Sciatic nerve (tissue), 2 donors: ENCODE measurements at places on chromosomes 6 and 20.

- DNase-seq: no peak
Observed at GRCh38 chr20:33415948-33416347, 14.6 kb upstream of the CDK5RAP1 start.

DNA sequence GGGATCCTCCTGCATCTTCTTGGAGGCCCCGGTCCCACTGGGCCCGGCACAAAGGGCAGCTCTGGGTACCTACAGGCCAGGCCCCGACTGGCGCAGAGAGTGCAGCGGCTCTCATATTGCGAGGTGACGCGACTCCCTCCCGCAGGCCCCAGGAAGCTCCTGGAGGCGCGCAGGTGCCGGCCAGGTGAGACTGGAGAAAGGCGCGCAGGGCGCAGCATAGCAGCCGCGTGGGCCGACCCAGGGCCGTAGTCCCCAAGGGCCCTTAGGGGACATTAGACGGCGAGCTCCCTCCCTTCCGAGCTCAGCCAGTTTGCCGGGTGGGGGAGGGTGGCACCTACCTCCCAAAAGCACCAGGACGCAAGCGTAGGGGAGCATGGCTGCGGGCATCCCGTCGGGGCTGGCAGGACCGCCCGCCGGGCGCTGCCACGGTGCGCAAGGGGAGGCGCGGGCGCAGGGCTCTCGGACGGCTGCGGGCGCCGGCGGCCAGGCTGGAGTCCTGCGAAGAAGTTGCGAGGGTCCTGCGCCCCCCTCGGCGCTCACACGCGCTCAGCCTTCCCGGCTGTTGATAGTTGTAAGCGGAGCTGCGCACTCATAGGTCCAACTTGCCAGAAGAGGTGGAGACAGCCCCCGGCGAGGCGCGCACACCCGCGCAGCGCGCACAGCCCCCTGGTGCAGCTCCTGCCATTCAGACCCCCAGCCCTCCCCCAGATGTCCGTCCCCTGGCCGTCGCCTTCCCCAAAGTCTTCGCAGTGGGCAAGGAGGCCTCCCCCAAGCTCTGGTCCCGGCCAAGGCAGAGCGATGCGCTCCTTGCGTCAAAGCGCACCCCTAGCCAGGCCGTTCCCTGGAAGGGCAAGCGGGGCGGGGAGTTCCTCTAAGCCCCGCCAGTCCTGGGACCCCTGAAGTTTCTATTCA lies 622 bp downstream of the APCDD1L start:
- DNase-seq: no peak

DNA sequence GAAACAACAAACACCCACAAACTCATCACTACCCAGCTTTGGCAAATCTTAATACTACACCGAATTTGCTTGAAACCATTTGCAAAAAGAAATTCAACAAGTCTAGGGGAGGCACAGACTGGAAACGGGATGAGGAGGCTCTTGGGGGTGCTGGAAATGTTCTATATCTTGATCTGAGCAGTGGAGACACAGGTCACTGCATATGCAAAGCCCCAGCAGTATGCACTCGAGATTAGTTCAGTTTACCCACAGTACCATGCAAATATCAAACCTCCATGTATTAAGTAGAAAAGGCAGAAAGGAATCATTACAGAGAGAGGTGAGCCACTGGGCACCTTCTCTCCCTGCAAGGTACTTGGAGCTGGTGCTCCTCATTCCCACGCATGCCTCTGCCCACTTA lies 75.9 kb downstream of the PREX1 start:
- no peak for DNase-seq

DNA sequence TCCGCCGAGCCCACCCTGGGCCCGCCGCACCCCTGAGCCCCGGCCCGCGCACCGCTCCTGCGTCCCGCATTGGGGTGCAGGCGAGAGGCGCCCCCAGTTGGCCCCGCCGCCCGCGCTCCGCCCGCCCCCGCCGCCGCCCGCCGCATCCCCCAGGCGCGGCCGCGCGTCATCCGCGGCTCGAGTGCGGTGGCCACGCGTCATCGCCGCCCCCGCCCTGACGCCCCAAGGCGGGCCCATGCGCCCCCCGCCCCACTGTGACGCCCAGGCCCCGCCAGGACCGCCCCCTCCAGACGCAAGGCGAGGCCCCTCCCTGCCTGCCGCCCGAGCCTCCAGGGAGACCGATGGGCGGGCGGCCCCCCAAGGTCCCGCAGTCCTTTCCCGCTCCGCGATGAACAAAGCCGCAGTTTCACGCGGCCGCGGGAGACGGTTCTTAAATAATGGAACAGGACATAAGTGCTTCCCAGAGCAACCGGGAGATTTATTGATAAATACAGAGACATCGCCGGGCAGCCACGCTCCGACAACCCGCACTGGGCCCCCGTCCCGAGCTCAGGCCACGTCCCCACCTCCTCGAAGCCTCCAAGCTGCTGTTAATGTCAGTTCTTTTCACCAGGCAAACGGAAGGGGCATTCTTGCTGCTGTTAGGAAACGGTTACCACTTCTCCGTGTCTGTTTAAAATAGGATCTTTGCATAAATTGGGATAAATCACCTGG lies at the start of gene ANKRD60:
TSS of gene ANKRD60 (minus strand) at position 170 of the 714 bp plus-strand sequence. CDS start at position 170, 0 bp downstream.
- no peak for DNase-seq

DNA sequence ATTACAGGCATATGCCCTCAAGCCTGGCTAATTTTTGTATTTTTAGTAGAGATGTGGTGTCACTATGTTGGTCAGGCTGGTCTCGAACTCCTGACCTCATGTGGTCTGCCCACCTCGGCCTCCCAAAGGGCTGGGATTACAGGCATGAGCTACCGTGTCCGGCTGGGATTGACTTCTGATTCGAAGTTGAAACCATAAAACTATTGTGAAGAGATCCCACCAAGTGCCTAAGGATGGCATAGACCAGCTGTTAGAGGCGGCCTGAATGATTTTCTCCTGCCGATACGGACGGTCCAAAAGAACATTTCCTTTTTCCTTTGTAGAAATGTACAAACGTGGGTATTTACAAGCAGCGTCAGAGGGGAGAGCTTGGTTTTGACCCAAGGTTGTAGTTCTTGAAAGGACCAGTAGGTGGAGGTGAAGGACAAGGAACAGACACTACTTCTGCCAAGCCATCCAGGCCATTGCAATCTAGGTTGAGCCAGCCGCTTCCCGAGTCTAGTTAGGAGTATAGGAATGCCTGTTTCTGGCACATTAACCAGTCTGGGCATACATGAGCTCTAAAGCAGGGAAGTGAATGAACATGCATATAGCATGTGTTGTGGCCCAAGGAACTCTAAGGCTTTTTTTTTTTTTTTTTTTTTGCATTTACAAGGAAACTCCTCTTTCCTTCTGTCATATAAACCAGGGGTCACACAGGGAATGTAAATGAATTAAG lies 29.0 kb downstream of the MOCS3 start:
- peak; percentile 68 for DNase-seq

- no peak for DNase-seq
Observed at GRCh38 chr20:58125726-58126125, 102.7 kb downstream of the ANKRD60 start.

DNA sequence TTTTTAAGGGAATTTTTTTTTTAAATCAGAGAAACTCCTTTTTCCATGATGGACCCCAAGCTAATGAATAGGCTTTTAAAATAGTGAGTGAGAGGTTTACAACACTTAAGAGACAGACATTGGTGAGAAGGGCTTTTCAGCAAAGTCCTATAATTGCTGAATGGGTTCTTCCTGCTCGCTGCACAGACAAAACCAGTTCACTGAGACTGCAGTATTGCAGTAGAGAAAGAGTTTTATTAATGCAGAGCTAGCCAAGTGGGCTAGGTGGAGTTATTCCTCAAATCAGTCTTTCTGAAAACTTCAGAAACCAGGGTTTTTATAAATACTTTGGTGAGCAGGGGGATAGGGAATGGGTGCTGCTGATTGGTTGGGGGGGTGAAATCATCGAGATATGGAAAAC lies 3.2 kb upstream of the SLC2A10 start:
- DNase-seq: no peak

DNA sequence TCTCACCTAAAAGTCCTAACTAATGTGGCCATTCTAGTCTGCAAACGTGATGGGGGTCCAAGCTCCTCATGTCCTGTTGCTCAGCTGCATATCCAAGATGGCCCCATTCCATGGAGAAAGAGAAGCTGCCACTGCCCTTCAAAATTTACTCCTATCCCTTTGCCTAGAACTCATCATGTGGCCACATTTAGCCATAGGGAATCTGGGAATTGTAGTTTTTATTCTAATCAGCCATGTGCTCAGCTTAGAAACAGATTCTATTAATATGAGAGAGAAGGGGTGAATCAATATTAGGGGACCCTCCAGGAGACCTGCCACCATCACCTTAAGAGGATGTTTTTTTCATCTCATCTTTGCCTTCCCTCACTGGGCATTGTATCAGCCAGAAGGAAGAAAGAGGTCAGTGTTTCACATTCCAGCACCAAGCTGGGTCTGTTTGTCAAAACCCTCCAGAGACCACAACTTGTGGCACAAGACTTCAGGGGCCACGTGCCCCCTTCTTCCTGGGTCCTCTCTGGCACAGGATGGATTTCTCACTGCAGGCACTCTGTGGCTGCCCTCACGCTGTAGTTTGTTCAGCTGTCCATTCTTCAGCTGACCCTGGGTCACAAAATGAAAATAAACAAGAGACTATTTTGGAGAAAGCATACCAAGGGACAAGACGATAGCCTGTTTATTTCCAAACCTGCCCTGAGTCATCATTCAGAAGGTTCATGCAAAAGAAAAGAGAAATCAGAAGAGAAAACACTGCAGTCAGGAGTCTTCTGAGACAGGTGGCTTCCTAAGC lies 172.0 kb downstream of the EYA2 start:
- no peak for DNase-seq

DNA sequence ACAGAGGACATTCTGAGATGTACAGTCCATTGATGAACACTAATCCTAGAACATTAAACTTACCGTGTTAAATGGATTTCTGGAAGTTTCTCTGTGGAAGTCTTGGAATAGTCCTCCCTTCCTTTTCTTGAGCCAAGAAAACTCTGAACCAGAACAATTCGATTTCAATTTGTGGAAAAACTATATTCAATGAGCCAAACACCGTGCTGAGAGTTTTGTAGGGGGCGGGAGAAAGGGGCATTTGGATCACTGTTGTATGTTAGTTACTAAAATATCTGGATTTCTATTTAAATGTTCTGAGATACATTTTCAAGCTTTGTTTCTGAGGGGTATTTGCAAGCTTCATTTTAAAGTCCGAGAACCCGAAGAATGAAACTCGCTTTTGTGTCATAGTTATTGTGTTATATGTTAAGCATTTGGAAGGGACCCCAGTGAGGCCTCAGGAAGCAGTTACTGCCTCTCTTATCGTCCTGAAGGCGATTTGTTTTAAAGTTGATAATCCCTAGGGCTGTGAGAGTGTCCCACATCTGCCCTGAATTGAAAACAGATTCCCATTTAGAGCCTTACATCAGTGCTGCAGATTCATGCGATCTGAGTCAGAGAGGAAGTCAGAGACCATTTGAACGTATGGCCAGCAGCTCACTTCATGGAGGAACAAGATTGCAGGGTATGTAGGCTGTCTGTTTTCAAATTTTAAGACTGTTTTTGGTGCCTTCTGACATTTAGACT lies 70.8 kb upstream of the SASH1 start:
- no peak for DNase-seq

DNA sequence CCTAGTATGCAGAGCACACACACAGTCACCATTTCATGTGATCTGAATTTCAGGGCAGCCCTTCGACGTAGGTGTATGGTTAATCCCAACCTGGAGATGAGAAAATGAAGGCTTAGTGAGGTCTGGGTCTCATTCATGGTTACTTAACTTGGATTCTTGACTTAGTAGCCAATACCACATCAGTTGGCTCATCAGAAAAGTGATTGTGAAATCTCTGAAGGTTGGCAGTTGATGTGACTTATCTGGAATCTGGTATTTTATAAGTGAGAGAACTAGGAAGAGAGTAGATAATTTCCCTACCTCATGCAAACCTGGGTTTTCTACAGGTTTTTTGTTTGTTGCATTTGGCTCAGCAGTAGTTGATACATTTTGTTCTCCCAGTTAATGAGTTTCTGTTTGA lies 123.7 kb downstream of the CCDC170 start:
- no peak for DNase-seq

- no peak for DNase-seq
Observed at GRCh38 chr6:29834564-29835436, 7.2 kb downstream of the HLA-G start.

GRCh38 chr6:106629859-106630163 lies 433 bp downstream of the QRSL1 start:
- no peak for DNase-seq

DNA sequence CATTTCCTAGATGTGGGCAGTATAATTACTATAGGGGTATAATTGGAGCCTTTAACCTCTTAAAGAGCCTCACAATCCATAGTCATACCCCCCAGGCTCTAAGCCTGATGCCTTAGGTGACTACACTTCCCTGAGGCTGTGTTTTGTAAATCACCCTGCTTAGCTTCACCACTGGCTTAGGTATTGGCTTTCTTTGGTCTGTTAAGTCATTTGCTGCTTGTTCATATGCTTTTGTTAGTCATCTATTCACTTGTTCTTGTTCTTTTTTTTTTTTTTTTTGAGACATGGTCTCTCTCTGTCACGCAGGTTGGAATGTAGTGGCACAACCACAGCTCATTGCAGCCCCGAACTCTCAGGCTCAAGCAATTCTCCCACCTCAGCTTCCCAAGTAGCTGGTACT lies 26.7 kb downstream of the KAT14 start:
- DNase-seq: no peak

GRCh38 chr6:146850238-146850896 lies 251.6 kb downstream of the ADGB start:
- DNase-seq: no peak

DNA sequence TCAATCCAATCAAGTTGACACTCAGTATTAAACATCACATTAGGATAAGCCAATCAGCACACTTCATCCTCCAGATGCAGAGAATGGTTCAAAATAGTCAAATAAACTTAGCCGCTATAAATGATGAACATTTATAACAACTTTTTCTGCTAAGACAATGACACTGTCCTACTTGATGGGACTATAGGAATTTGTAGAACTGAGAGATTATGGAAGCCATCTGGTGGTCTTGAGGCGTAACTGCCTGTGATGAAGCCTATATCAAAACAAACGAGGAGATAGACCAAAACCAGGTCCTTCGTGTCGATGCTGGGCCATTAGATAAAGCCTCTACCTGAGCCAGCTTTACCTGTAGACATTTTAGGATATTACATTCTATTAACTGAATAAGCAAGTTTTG lies 631.1 kb downstream of the COL12A1 start:
- DNase-seq: no peak

DNA sequence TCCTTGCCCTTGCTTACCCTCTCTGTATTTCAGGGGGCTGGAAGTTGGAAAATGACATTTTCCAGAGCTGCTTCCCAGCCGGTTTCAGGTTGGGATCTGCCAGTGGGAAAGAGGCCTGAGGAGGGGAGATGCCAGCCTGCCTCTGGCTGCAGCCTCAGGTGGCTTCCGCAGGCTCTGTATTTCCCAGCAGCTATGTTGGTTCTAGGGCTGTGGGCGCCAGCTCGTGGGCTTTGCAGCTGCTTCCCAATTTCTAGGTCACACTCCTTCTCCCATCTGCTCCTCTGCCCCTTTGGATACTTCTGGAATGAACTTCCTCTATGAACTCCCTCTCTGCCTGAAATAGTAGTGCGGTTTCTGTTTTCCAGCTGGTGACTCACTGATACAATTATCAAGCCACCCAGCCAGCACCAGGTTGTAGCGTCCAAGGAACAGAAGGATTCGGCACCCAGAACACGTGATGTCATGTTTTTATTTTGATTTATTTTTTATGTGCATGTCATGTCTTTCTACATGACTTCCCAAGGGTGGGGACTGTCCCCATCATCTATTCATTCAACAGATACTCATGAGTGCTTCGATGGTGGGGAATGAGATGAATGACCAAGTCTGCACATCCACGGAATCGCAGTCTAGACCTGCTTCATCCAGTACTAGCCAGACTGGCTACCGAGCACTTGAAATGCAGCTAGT lies 38.0 kb downstream of the TGM2 start:
- peak; percentile 41 for DNase-seq

- DNase-seq: no peak
Observed at GRCh38 chr6:138923561-138923960, 64.5 kb downstream of the REPS1 start.
